ENCODE measurements at places on chromosomes 12 and 14.

GRCh38 chr14:69046476-69046860 is 67.4 kb upstream of the ACTN1 start:
- no peak for DNase-seq

- no peak for DNase-seq
These were observed 50.7 kb upstream of the ATF7IP start for GRCh38 chr12:14314801-14315200.

- no peak for DNase-seq
These were observed 88.3 kb downstream of the OTOGL start for GRCh38 chr12:80187660-80188090.

GRCh38 chr14:75820761-75821160 is 159.7 kb downstream of the TTLL5 start:
- no peak for DNase-seq

- no peak for DNase-seq
These were observed 12.4 kb downstream of the MTERF2 start for GRCh38 chr12:106974511-106974910.

- DNase-seq = no peak
These were observed 275.0 kb upstream of the ATP2B1 start for GRCh38 chr12:89983622-89984021.

GRCh38 chr12:132465269-132466190 is 24.4 kb upstream of the FBRSL1 start:
- DNase-seq = no peak

DNA sequence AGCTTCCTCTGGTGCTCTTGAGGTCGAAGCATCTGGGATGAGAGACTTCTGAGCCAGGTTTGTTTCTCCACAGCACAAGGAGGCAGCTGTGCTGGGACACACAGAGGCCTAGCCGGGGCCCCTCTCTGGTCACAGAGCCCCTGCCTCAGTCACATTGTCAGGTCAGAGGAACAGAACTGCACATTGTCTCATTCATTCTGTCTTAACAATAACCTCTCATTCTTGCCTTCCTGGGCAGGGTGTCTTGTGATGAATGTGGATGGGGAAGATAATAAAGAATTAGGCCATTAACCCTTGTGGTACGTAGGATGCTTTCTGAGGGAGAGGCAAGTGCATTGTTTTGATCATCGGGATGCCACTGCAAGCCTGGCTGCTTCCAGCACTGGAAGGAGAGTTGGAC is 29.8 kb downstream of the FNTB start:
- no peak for DNase-seq

DNA sequence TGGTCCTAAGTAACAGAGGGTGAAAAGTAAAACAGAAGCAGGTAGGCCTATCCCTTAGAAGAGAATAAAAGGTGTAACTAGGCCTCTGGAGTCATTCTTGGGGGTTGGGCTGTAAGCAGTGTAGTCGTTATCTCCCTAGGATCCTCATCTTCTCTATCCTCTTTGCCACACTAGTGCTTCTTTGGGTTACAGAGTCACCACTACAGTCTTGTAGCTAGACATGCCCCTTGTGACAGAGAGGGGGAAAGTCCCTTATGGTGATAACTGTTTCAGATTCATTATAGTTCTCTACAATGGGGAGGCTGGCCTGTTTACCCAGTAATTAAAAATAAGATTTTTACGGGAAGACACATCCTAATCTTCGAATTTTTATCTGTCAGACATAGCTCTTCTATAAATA is 16.4 kb upstream of the SRP54 start:
- no peak for DNase-seq

GRCh38 chr12:76356071-76356470 is 7.9 kb upstream of the BBS10 start:
- no peak for DNase-seq

GRCh38 chr12:100238801-100239200 is 28.1 kb downstream of the DEPDC4 start:
- no peak for DNase-seq

DNA sequence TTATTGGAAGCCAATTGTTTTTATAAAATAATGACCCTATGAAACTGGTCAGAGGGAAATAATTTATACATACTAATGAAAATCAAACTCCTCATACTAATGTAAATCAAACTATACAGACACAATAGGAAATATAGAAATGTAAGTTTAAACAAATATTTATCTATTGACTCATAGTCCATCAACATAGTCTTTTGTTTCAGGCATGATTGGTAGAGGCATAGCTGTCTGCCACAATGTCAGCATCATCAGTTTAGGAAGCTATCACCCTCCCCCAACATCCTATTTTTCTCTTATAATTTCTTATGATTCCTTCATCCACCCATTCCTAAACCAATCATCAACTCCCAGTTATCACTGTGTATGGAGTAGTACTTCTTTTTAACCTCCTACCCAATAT is 117.7 kb downstream of the SLC38A6 start:
- no peak for DNase-seq

- no peak for DNase-seq
These were observed 6.3 kb downstream of the SIVA1 start for GRCh38 chr14:104758981-104759969.

DNA sequence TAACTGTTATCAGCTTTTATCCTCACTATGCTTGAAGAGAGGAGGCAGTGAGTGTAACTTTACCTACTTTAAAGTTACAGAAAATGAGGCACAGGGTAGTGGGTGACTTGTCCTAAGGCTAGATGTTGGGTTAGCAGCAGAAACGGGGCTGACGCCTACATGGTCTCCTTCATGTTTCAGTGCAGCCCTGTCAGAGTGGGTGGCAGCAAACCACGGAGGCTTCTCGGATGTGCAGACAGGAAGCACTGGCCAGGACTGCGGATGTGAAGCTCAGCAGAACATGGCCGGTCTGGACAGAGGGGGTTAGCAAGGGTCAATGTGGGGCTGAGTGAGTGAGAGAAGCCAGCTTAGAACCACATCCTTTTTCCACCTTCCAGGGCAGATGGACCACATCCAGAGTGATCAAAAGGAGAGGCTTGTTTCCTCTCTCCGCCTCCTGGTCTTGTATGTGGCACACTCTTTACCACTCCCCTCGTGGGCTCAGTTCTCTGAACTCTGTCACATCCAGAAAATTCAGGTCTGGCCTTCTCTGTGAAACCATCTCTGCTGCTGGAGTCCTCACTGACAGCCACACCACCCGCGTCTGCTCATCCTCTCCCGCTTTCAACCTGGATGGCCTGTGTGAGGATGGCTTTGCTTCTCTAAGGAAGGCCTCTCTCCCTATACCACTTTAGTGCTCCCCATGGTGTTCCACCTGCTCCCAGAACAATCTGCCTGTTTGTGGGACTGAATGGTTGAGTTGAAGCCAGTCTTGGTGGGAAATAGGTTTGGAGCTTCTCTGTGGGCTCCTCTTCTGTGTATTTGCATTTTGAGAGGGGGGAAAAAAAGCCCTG is 14.1 kb downstream of the SUSD6 start:
- peak; percentile 64 for DNase-seq

DNA sequence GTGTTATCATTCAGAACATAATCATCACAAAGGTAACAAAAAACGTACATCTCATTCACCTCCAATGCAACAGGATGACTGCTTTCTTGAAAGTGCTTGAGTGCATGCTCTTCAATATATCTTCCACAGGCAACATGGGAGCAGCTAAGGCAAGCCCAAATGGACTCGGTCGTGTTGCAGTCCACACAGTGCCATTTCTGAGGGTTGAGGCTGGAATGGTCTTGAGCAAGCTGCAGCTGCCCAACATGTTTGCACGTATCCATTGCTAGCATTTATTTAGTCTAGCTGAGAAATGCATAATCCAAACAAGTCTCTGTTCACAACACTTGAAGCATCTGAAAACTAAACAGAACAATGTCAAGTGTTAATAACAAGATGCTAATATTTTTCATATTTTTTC is 17.3 kb downstream of the USP44 start:
- no peak for DNase-seq

DNA sequence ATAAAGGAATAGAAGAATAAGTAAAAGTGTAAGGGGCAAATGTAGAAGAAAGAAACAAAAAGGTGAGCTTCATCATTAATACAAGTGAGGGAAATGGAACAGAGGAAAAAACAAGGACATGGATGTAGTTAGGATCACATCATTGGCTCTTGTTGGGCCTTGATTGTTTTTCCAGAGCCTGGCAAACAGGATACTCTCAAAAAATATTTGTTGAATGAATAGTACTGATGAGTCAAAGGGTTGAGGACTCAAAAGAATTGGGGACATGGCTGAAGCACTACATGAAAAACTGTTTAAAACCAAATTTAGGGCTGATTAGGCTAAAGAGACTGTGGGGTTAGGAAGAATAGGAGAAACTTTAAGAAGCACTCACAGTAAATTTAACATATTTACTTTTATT is 11.4 kb upstream of the SRP54 start:
- DNase-seq = no peak

DNA sequence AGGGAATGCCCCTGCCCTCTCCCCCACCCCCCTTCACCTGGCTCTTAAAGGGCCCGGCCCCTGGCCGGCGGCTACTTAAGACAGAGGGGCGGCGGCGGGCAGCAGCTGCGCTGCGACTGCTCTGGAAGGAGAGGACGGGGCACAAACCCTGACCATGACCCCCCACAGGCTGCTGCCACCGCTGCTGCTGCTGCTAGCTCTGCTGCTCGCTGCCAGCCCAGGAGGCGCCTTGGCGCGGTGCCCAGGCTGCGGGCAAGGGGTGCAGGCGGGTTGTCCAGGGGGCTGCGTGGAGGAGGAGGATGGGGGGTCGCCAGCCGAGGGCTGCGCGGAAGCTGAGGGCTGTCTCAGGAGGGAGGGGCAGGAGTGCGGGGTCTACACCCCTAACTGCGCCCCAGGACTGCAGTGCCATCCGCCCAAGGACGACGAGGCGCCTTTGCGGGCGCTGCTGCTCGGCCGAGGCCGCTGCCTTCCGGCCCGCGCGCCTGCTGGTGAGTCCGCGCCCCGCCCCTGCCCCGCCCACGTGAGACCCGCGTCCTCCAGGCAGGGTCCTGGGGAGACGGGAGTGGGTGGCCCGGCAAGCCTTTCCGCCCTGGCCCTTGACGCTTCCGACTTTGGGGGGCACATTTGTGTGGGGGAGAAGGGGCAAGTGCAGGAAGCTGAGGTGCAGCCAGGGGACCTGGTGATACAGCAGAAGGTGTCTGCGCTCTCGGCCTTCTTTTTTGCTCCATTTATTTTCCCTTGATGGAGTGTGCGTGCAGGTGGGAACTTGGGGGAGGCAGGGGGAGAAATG is at the start of gene IGFBP6:
TSS of gene IGFBP6 (plus strand) at position 104 of the 790 bp plus-strand sequence. CDS start at position 155, 51 bp downstream.
- DNase-seq = peak; percentile 56

DNA sequence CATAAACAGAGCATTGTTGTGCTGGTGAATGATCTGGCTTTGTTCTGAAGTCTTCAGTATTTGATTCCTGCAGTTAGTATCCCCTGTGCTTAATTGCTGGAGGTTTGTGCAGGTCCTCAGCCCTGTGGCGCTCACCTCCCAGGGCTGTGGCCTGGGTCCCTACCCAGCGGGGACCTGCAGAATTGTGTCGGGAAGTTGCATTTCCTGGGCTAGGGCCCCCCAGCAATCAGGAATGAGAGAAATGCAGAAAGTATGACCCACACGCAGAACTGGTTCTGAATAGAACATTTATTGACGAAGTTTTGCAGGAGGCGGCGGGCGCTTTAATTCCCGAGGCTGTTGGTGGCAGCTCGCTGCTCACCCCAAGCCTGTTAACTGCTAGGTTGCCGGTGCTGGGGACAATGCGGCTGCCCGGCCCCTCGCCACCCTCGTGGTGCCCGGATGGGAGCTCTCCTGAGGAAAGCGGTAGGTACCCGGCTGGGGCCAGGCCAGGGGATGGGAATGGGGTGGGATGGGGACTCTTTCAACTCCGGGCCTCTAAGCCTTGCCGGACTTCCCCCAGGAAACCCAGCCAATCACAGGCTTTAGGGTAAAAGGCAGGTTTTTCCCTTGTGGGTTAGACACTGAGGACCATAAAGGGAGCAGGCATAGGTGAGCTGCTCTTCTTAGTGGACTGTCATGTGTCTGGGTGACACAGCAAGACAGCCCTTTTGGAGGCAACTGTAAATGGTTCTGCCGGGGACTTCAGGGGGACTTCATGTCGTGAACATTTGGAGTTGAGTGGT is 11.6 kb downstream of the PLEKHG3 start:
- no peak for DNase-seq

- DNase-seq = no peak
These were observed 28.0 kb downstream of the SLC15A4 start for GRCh38 chr12:128795530-128796361.

Measured in stimulated activated CD4-positive, alpha-beta T cell treated with anti-CD3 and anti-CD28 coated beads, Interleukin-2, amount 100 ng/mL, for 48 hours (primary cell).